ENCODE measurements at places on chromosomes 4 and X.

- no peak for DNase-seq
Measured at GRCh38 chr4:152929888-152930287, 6.2 kb upstream of the FHDC1 start.

- no peak for DNase-seq
Measured at GRCh38 chr4:99878604-99879003, 15.6 kb downstream of the LAMTOR3 start.

GRCh38 chr4:31035761-31036160 lies 315.6 kb downstream of the PCDH7 start:
- DNase-seq, result no peak

- DNase-seq, result no peak
Measured at GRCh38 chr4:22235698-22236097, 280.2 kb downstream of the ADGRA3 start.

DNA sequence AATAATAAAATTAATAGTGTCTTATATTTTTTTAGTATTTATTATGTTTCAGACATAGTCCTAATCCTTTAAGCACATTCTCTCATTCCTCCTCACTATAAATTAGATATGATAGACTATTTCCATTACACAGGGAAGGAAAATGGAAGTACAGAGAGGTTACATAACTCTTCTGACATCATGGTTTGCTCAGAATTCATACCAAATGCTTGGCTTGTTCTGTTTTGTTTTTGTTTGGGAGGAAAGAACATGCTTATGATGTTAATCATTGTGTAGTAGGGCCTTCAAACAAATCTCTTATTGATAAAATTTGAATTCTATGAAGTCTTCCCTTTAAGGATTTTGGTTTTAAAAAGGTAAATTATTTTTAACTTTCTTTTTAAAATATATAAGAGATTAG lies 59.5 kb downstream of the RXFP1 start:
- no peak for DNase-seq

- no peak for DNase-seq
Measured at GRCh38 chr4:103415801-103416200, 217.7 kb upstream of the CENPE start.

DNA sequence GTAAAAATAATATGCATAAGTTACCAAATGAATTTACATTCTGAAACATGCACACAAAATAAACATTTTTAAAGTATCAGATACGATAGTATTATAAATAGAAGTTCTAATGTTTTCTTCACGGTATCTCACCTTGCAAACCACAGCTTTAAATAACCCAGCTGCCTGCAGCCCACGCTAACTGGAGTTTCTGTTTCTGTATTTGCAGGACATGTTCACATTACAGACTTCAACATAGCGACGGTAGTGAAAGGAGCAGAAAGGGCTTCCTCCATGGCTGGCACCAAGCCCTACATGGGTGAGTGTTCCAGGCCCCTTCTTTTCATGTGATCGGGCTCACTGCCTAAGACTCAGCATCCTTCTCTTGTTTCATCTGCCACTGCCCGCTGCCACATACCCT lies 291.7 kb downstream of the EVC2 start:
- DNase-seq, result no peak

DNA sequence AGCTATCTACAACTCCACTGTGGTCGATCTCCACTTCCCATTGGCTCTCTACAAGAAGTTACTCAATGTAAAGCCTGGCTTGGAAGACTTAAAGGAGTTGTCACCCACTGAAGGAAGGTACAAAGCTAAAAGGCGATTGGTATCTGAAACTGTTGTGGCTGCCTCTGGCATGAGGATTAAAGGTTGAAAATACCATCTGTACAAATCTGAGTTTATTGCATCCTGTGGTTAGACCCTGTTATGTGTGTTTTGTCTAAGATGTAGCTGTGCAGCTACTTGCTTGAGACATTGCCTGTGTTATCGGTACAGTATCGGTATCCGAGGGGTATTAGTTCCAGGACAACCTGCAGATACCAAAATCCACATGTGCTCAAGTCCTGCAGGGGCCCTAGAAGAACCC lies 16.4 kb downstream of the NAP1L5 start:
- no peak for DNase-seq

- no peak for DNase-seq
Measured at GRCh38 chr4:185881430-185881829, 69.4 kb upstream of the SORBS2 start.

- no peak for DNase-seq
Measured at GRCh38 chr4:47713129-47713834, 124.6 kb downstream of the CORIN start.

DNA sequence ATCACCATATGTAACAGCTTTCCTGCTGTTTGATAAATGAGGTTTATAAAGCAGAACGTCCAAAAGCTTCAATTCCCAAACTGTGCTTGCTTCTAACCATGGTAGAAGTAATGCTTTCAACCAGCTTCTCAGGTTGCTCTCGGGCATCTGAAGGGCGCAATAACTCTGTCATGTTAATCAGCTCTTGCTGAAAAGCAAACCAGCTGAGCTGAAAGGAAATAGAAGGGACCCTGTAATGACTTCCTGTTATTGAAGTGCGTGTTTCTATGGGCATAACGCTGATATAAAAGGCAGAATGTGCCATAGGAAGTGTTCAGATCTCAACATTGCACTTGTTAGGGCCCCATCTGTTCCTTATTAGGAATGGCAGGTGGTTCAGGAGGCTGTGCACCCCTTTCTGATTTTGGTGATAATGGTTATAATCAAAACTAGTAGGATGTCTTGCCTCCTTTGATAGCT lies 21.2 kb downstream of the HERC3 start:
- DNase-seq, result no peak

Measured in AG04450 (cell line).